Activated T-cell treated with anti-CD3 and anti-CD28 coated beads, Interleukin-2, amount 50 U/mL, for 24 hours (primary cell): ENCODE measurements at places on chromosomes 13 and 19.

DNA sequence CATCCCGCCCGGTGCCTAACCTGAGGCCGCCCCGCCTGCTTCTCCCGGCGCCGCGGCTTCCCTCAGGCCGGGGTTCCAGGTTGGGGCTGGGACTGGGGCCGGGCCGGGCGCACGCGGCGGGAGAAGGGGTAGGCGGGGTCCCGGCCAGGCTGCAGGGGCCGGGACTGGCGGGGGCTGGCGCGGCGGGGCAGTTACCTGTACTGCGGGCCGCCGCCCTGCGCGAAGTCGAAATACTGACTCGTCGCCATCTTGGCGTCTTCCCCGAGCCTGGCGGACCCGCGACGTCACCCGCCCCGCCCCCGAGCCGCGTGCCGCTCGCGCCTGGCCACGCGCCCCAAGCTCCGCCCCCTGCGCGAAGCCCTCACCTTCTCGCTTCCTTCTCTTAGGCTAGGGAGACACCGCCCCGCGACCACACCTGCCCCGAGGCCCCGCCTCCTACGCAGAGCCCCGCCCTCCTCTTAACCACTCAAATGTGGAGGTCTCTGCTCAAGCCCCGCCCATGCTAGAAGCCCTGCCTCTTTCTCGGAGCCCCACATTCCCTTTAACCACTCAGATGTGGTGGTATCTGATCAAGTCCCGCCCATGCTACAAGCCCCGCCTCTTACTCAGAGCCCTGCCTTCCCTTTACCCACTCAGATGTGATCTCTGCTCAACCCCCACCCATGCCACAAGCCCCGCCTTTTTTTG is at the start of gene ZFR2:
TSS of gene ZFR2 (minus strand) at position 269 of the 687 bp plus-strand sequence. CDS start at position 248, 21 bp downstream.
- peaks cover 10% of the 10 kb centered on the region for H3K4me1 ChIP-seq
- H3K27ac ChIP-seq: no peak within 1 kb of the TSS
- H3K4me3 ChIP-seq: peak within 1 kb of the TSS; percentile 9
- H3K27me3 ChIP-seq: peaks cover 46% of the 10 kb centered on the region
- H3K36me3 ChIP-seq: no peaks in the 10 kb centered on the region

DNA sequence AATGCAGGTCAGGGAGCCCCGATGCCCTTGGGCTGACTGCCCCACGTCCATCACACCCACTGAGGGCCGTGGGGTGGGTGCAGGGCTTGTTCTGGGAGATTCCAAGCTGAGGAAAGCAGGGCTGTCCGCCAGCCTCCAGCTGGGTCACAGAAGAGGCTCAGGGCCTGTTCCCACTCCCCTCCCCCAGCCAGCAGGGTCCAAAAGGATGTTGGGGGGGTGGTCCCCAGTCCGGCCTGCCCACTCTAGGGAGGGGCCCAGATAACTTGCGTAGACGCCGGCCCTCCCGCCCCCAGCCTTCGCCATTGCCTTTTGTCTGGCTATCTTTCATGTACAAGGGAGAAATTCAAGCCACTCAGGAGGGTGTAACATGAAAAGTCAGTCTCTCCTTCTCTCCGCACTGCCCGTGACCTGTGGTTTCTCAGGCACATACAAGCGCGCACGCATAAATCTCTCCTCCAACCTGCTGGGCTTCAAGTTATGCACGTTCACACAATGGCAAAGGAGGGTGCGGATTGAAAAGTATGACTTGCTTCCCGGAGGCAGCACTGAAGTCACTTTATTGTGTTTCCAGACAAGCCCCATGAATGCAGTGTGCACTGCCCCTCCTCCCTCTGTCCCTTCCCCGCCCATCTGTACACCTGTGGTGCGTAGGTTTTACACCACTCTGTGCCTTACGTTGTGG is 20.2 kb downstream of the CARM1 start:
- DNase-seq: no peak
- no peaks in the 10 kb centered on the region for H3K27me3 ChIP-seq
- peaks cover 11% of the 10 kb centered on the region for H3K36me3 ChIP-seq
- no peak overlapping the region for H3K4me3 ChIP-seq
- no peak overlapping the region for H3K27ac ChIP-seq

DNA sequence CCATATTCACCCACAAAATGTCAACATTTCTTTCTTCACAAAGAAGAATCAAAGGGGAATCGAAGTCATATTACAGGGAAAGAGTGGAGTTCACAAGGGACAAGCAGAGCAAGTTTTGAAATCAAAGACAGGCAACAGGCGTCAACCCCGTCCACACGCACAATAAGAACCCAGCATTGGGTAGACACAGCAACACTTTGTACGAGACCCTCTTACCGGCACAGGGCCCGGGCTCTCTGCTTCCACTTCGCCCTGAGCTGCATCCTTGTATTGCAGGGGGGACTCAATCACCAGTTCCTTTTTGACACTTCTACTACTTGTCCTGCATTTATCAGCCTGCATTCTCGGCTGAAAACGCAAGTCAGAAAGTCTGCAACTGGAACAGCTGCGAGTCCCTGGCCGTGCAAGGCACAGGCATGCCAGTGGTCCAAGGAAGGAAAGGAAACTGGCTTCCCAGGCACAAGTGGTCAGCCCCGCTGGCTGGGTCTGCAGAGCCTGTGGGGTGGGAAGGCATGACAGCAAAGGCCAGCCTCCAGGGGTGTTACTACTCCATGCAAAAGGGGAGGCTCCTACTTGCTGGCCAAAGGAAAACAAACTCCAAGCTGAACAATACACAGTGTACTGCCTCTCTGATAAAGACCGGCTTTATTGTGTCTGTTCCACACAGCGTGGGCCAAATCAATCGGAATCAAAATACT is at the start of gene DOCK9:
TSS of gene DOCK9 (minus strand) at position 497 of the 698 bp plus-strand sequence. CDS start at position 342, 155 bp downstream.
- no peaks in the 10 kb centered on the region for H3K36me3 ChIP-seq
- H3K4me3 ChIP-seq: no peak within 1 kb of the TSS
- no peak for DNase-seq
- no peaks in the 10 kb centered on the region for H3K27me3 ChIP-seq
- peaks cover 82% of the 10 kb centered on the region for H3K4me1 ChIP-seq
- no peak within 1 kb of the TSS for H3K27ac ChIP-seq

DNA sequence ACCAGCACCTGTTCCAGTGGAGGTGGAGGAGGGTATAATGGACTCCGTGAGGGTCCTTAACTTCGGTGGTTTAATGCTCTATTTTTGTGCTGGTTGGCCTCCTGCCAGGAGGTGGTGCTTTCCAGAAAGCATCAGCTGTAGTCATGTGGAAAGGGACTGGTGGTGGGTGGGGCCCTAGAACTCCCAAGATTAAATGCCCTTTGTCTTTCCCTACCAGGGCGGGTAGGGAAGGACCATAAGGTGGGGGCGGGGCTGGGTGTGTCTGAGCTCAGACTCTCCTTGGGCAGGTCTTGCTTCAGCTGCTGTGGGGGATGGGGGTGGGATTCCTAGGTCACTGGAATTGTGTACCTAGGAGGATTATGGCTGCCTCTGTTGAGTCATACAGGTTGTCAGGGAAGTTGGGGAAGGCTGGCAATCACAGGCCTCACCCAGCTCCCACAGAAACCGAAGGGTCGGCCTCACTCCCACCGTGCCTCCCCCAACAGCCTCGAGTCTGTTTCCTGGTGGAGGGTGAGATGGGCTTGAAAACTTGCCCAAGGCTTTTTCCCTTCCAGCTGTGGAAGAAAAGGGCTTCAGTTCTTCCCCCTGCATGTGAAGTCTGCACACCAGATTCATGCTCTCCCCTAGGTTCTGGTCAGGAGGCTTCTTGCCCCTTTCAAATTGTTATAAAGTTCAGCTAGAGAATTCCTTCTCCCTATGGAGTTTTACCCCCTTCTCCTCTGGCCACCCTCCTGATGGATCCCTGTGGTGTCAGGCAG is 60.3 kb upstream of the CLDN10 start:
- DNase-seq: no peak
- H3K36me3 ChIP-seq: no peaks in the 10 kb centered on the region
- H3K27ac ChIP-seq: no peak overlapping the region
- no peaks in the 10 kb centered on the region for H3K4me1 ChIP-seq
- H3K27me3 ChIP-seq: peaks cover 15% of the 10 kb centered on the region
- no peak overlapping the region for H3K4me3 ChIP-seq

DNA sequence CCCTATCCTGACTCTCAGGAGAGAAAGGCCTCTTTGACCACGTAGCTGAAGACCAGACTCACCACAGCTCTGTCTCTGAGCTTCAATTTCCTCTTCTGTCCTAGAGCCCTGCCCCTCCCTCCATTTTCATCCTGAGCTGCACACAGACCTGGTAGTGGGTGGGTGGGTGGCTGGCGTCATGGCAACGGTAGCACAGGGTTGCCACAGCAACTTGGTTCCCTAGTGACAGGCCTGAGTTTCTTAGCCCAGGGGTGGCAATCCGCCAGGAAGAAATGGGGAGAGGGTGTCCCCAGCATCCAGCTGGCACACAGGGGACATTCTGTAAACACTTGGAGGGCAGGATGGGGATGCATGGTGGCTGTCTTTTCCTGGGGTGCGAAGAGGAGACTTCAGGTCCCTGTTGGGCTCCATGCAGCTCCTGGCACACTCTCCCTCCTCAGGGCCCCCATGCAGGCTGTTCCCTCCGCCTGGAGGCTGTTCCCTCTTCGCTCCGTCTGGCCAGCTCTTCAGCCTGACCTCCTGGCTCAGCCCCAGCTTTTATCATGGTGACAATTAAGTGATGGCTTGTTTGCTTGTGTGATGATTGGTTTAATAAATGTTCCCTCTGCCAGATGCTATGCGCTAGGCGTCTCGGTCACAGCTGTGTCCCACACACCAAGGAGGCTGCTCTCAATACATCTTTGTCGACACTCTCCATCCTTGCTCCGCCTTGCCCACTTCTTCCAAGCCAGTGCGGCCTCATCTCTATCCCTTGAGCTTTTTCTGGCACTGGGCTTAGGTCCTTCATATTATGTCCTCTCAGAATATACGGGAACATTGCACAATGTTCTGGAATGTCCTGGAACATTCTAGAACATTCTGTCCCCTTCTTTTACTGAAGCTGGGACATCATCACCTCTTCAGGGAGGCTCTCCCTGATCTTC is 7.4 kb upstream of the KLHL26 start:
- no peak for DNase-seq
- H3K27me3 ChIP-seq: no peaks in the 10 kb centered on the region
- no peaks in the 10 kb centered on the region for H3K4me1 ChIP-seq
- H3K36me3 ChIP-seq: no peaks in the 10 kb centered on the region

- peaks cover 96% of the 10 kb centered on the region for H3K36me3 ChIP-seq
- H3K27me3 ChIP-seq: no peaks in the 10 kb centered on the region
- H3K27ac ChIP-seq: no peak overlapping the region
- peaks cover 2% of the 10 kb centered on the region for H3K4me1 ChIP-seq
- no peak for DNase-seq
- no peak overlapping the region for H3K4me3 ChIP-seq
These were observed 24.3 kb downstream of the ZNF90 start for GRCh38 chr19:20102097-20102496.
